Fibroblast of skin of back (primary cell): ENCODE measurements at places on chromosomes 1 and 21.

- DNase-seq = peak; percentile 38
Measured at GRCh38 chr1:31579374-31579773, 3.1 kb downstream of the TINAGL1 start.

DNA sequence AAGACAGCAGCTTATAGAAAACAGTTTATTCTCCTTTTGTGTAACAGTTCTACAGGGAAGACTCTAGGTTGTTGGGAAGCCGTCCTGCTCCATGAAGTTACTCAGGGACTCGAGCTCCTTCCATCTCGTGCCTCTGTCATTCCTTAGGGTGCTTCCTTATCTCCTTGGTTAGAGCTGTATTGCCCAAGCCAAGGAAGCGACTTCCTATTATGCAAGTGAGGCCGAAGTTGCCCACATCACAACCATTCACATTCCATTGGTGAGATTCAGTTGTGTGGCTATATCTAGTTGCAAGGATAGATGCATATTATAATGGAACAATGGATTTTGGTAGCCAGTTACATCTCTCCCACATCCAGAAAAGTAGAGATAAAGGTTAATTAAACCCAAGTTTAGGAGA lies 9.0 kb downstream of the GSTM5 start:
- DNase-seq = no peak

DNA sequence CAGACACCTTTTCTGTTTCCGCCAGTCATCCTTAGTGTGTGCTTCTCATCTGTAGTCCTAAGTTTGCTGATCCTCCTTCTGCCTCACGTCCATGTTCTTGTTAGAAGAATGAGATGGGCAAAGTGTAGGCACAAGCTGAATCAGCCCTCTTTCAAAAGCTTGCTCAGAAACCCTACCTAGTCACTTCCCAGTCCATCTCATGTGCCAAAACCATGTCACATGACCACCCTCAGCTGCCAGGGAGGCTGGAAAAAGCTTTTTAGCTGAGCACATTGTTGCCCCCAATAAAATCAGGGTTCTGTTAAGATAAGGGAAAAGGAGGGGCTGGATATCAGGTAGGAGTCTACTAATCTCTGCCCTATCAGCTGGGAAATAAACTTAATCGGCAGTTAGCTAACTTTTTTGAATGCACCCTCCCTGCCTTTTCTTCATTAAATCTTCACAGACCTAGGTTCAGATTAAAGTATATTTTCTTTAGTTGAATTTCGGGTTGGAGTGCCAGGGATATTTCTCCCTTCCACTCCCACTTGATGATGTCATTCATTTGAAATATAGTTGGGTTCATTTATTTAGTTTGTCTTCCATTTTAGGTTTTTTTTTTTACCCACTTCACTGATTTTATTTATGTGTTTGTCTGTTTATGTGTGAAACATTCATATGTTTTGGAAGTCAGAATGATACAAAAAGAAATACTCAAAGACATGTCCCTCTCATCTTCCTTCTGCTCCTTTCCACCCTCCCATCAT lies 129.2 kb downstream of the ROR1 start:
- no peak for DNase-seq

DNA sequence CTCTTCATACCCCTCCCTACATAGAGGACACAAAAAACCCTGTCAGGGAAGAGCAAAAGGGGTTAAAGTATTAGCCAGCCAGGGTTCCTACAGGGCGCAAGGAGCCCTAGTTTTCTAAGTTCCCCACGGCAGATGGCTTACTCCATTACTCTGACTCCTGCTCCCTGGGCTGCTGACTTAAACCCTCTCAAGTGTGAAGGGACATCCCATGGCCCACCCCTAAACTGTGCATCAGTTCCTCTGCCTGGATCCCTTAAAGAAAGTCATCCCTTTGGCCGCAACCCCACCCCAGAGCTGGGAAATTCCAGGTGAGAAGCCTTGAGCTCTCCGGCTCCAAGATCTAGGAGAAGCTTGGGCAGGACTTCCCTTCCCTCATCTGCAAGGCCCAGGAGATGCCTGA lies 236.0 kb downstream of the TOMM20 start:
- DNase-seq = no peak

- no peak for DNase-seq
Measured at GRCh38 chr1:234199476-234200127, 173.7 kb upstream of the COA6 start.

- no peak for DNase-seq
Measured at GRCh38 chr1:109433322-109433721, 7.1 kb upstream of the PSMA5 start.

GRCh38 chr1:186272486-186272885 lies 102.6 kb downstream of the TPR start:
- DNase-seq = peak; percentile 13

GRCh38 chr1:59243550-59243949 lies 53.3 kb upstream of the FGGY start:
- DNase-seq = no peak

DNA sequence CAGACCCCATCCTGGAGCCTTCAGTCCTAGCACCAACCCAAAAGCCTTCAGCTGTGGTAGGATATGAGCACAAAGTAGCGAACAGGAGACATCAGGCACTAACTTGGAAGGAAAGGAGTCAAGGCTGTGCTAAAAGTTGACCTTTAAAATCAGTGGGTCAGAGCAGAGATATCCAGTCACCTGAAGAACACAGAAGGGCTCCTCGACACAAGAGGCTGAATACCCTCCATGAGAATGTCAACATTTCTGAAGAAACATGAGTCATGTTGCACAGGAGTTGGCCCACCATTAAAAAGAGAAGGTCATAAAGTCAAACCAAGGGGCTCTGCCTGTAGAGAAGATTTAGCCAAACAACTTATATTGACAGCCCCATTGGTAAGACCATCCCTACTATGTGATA lies 172.5 kb downstream of the PLPP3 start:
- no peak for DNase-seq

- DNase-seq = no peak
Measured at GRCh38 chr21:35538386-35538785, 489.3 kb upstream of the RUNX1 start.

DNA sequence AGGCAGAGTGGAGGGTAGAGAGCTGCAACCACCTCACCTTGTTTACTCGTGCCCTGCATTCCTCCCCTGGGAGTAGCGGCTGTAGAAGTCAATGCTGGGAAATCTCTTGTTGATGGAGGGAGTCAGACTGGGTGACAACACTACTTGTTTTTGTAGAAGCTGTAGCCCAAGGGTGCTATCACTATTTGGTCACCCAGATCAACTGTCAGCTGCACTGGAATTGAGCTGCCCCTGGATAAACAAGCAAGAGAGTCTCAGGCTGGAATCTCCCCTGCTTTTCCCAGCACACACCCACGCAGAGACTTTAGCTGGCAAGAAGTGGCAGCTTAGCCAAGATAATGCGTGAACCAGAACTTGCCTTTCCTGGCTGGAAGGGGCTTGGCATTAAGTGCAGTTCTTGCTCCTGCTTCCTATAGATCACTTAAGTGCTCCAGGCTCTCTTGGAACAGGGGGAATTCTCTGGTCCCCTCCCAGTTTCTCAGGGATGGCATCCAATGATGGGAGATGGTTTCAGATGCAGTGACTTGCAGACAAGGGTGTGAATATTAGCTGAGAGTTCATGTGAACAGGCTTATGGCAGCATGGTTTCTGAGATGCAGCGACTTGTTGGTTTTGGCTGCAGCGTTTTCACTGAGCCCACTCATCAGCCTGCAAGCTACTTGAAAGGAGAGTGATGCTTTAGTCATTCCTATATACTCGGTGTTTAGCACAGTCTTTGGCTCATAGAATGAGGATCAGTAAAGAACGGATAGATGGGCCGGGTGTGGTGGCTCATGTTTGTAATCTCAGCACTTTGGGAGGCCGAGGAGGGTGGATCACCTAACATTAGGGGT lies 16.8 kb downstream of the ATP2B4 start:
- DNase-seq = peak; percentile 40

GRCh38 chr1:31792541-31792940 lies 23.3 kb downstream of the SPOCD1 start:
- DNase-seq = no peak

DNA sequence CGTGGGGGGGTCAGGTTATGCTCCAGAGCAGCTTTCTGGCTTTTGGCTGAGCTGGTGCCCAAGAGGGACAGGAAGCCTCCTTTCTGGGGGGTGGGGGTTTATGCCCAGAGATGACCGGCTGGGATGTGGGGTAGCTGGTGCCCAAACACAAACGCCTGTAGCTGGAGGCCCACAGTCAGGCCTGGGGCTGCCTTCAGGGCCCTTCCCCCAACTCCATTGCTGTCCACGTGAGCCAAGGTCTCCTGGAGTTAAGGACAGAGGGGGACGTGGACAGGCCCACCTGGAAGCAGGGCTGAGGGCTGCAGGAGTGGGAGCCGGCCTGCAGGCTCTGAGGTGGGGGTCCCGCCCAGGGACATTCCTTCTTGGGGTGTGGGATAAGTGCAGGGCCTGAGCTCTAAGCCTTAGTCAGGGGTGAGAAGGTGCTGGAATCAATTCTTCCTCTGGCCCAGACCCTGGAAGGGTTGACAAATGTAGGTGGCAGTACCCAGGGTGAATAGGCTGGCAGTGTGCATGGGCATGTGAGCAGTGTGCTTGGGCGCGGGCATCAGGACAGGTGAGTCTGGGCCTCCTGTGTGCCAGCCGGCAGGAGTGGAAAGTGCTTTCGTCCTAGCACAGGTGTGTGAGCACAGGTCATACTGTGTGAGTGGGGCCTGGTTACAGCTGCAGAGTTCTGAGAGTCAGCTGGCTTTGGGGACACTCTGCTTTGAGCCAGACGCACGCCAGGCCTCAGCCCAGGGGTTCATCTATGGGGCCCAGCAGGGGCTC lies 6.8 kb downstream of the CPLANE2 start:
- DNase-seq = no peak

- no peak for DNase-seq
Measured at GRCh38 chr1:88434836-88435235, 249.2 kb upstream of the PKN2 start.

DNA sequence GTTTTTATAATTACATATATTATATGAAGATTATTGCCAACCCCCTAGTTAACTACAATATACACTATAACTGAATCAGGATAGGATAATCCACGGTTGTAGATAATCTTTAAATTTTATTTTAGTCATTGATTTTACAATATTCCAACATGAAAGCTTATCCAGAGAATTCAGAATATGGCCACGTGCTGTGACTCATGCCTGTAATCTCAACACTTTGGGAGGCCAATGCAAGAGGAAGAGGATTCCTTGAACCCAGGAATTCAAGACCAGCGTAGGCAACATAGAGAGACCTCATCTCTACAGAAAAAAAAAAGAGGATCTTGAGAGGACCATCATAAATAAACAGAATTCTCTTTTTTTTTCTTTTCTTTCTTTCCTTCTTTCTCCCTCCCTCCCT lies 119.6 kb upstream of the CACYBP start:
- peak; percentile 15 for DNase-seq

GRCh38 chr1:203306089-203306964 lies 1.0 kb downstream of the BTG2 start:
- DNase-seq = peak; percentile 91

- no peak for DNase-seq
Measured at GRCh38 chr1:199067483-199067882, 428.6 kb downstream of the PTPRC start.

DNA sequence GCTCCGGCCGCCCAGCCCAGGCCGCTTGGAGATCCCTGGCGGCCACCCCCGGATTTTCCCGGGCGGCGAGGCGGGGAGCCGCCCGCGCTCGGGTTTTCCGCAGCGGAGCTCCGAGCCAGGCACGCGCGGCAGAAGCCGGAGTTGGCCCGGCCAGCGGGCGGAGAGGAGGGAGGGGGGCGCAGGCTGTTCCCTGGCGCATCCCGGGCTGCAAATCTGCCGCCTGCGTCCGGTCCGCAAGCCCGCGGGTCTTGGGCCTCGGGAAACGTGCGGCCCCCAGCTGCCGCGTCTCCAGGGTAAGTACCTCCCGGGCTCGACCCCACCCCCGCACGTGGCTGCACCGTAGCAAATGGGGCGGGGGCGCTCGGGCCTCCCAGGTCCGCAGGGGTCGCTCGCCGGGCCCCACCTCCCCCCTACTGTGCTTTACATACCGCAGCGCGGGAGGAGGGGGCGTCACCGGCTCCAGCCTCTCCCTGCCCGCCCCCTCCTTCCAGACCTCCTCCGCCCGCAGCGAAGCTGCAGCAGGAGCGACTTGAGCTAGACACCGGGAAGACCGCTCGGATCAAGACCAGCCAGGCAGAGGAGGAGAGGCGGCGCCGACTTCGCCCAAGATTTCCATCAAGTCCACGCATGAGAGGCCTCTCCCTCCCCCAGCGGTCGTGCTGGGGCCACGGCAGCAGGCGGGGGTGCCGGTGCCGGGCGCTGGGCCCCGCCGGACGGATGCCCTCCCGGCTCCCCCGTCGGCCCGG lies 1.6 kb downstream of the TMEM200B start:
- peak; percentile 21 for DNase-seq

GRCh38 chr21:32930673-32931072 lies 95.1 kb upstream of the OLIG2 start:
- DNase-seq = no peak

- DNase-seq = no peak
Measured at GRCh38 chr1:236240675-236241074, 41.1 kb downstream of the ERO1B start.

DNA sequence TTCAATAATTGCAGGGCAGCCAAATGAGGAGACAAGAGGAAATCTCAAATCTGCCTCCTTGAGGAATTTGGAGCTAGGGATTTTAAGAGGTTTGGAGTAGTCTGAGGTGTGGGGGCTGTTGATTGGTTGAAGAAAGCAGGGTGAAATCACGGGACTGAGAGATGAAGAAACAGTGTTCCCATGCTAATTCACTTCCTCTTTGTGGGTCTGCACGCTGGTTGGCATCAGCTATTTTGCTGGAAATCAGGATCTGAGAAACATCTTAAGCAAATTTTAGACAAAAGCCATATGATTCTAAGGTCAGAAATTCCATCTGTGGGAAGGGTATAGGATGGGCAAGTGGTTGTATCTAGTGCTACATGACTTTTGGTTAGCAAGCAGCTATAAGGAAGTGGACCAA lies 107.1 kb upstream of the PAXBP1 start:
- DNase-seq = no peak

DNA sequence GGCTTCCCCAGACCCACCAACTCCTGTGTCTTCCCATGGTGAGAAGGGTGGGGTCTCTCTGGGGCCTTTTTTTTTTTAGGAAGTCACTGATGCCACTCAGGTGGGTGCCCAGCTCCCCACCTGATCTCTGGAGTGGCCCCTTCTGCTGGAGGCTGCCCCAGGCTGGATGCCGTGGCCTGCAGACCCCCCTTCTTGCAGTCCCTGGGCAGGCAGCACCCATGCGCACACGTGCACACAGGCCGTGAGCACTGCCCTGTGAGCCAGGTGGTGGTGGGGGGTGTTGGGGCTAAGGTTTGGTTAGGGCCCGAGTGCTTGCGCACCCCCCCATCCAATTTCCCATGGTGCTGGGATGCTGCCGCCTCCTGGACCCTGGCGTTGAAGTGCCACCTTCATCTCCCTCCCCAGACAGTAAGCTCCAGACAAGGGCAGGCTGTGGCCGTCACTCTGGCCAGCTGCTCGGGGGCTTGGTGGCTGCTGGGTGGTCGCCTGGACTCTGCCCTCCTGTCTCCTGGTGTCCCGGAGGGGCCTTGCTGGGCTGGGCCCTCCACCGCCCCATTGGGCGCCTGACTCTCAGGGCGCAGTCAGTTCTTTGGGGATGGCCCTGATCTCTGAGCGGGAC lies 50.6 kb downstream of the SKI start:
- no peak for DNase-seq

GRCh38 chr21:36750576-36750959 lies 51.7 kb downstream of the SIM2 start:
- peak; percentile 37 for DNase-seq
